ENCODE measurements at places on chromosomes 3 and 15.

DNA sequence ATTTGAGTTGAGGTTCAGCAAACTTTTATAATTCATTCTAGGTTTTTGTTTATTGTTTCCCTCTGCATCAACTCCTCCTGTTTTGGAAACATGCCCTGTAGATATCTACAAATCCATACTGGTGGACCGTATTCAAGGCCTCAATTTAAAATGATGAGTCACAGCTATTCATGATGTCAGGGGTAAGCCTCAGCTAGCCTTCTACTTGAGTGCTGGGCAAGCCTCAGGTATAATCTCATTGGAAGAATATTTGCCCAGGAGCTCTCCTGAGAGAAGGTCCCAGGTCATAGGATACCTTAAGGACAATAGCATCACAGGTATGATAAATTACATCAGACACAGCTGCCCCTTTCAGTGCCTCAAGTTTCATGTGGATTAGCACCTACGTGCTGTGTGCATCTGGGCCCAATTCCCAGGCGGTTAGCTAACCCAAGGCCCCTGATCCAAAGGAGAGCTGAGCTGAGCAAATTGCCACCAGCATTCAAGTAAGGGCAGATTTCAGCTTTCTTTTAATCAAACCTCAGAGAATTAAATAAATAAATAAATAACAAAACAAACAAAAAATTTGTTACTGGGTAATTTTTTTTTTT is 87.5 kb downstream of the KCNMB2 start:
- DNase-seq, result no peak

DNA sequence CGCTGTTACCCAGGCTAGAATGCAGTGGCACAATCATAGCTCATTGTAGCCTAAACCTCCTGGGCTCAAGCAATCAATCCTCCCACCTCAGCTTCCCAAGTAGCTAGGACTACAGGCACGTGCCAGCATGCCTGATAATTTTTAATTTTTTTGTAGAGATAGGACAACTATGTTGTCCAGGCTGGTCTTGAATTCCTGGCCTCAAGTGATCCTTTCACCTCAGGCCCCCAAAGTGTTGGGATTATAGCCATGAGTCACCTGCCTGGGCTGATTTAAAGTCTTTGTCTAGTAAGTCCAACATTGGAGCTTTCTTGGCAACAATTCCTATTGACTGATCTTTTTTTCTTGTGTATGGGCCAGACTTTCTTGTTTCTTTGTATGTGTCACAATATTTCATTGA is 28.1 kb downstream of the SPINK8 start:
- DNase-seq, result no peak

- DNase-seq, result no peak
Observed at GRCh38 chr15:60634815-60635214, 155.9 kb upstream of the ICE2 start.

- no peak for DNase-seq
Observed at GRCh38 chr15:94587113-94587512, 355.8 kb downstream of the MCTP2 start.

DNA sequence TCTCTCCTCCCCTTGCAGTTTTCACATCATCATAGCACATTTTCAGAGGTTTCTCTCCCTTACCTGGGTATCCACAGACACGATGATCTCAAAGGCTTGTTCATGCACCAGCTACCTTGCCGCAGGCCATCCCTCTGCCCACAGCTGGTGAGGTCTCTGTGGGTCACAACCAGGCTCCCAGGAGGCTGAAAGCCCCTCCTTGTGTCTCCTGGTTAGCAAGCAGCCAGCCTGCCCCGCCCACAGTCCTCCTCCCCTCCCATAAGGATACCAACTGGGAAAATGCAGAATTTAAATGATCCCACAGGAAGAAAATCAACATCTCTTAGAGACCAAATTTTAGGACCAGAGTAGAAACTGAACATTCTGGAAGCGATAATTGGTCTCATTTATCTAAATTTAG is 213.5 kb upstream of the PPP2R3A start:
- no peak for DNase-seq

GRCh38 chr15:77869021-77869895 is 208.3 kb downstream of the TBC1D2B start:
- DNase-seq, result no peak

DNA sequence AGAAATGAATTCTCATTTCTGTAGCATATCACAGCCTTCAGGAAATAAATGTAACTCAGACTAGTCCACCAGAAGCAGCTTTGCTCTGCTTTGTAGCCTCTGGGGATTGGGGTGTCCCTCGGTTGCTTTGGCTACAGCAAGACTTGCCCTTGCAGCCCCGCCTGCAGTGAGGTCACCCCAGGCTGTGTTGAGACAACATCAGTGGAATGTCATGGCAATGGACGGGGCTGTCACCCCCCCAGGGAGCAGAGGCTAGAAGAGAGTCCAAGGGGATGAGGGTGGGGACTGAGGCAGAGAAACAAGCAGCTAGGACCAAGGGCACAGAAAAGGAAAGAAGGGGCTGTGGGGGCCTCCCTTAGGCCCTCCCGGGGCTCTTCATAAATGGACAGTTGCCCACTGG is 854 bp downstream of the CLEC3B start:
- no peak for DNase-seq

DNA sequence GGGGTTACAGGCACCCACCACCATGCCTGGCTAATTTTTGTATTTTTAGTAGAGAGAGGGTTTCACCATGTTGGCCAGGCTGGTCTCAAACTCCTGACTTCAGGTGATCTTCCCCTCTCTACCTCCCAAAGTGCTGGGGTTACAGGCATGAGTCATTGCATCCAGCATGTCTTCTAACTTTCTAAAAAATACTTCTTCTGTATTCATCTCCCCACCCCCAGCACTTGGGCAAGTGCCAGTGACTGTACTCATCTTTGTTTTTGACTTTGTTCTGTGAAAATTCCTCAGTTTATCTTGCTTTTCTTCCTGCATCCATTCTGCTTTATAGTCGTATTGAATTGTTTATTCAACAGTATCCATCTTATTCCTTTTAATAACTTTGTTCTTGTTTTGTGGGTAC is 47.6 kb downstream of the ARIH1 start:
- DNase-seq, result no peak

- no peak for DNase-seq
Observed at GRCh38 chr3:97863775-97864174, 42.0 kb downstream of the CRYBG3 start.

DNA sequence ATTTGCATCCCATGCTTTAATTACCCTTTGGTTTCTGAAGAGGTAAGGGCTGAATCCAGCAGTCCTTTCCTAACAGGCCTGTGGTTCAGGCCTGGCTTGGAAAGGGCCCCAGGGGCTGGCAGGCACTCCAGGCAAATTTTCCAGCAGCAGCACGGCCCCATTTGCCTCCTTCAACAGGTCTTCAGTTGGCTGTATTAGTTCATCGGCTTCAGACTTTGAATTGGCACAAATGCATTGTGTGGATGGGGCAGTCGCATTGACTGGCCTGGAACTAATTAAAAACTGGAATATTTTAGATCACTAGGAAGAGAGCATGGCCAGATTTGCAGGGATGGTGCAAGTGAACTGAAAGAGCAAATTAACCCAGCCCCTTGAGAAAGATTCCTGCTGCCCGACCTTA is 207.8 kb upstream of the MCTP2 start:
- DNase-seq, result no peak

GRCh38 chr15:85607842-85608241 is 186.9 kb downstream of the KLHL25 start:
- DNase-seq, result no peak

- DNase-seq, result peak; percentile 21
Observed at GRCh38 chr3:187833799-187834578, 88.7 kb upstream of the BCL6 start.

DNA sequence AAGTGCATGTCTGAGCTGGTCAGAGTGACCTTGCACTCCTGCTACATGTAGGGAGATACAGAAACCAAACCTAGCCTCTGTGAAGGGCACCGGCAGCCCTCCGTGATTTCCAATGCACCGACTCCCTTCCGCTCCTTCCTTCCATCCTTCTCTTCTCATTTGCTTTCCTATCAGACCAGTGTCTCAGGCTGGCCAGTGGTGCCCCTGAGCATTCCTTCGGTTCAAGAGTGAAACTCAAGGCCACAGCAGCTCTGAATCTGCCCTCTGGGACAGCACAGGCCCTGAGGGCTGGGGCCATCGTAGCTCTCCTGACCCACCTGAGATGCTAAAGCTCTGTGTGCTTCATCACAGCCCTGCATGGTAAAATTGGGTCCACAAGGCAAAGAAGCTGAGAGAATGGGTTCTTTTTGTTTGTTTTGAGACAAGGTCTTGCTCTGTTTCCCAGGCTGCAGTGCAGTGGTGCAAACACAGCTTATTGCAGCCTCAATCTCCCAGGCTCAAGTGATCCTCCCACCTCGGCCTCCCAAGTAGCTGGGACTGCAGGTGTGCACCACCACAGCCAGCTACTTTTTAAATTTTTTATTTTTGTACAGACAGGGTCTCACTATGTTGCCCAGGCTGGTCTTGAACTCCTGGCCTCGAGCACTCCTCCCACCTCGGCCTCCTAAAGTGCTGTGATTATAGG is 2.3 kb upstream of the BMF start:
- no peak for DNase-seq

GRCh38 chr3:173976281-173976680 is 578.7 kb downstream of the NLGN1 start:
- DNase-seq, result no peak

- no peak for DNase-seq
Observed at GRCh38 chr3:11658180-11658579, 14.5 kb upstream of the VGLL4 start.

DNA sequence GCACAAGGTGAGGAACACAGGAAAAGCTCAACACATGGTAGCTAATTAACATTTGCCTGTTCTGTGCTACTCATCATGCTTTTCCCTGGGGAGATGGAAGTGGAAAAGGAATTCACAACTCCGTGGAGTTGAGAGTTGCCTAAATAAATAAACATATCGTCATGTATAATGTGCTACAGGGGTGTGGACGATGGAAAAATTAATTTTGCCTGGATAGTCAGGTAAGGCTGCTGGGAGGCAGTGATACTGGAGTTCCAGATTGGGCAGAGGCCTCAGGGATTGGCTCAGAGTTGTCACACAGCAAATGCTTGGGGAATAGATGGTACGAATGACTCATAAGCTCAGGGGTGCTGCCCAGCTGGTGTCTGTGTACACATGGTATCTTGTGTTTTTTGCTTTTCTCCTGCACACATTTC is 3.1 kb upstream of the ABHD6 start:
- DNase-seq, result no peak

- no peak for DNase-seq
Observed at GRCh38 chr3:189233225-189233858, 61.6 kb downstream of the TPRG1 start.

GRCh38 chr15:33200444-33200843 is 5.9 kb upstream of the FMN1 start:
- no peak for DNase-seq

DNA sequence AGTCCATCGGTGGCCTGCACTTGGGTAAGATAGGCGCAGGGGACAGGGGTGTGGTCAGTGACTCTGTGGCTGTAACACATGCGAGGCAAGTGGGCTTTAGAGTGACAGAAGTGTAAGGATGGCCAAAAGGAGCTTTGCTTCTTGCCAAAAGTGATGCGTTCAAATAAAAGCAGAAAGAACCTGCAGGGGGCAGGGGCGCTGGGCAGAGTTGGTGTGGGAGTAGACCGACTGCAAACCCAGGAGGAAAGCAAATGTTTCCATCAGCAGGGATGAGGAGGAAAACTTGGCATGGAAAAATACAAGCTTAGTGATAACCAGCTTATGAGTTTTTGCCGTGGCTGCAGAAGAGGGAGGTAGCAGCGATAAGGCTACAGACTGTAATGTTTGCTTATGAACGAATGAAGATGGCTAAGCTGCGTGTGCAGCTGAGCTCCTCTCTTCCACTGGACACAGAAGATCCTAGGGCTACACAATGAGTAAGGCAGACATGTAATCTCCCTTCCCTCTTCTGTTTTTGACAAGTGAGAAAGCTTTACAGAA is 149.4 kb downstream of the WNT5A start:
- DNase-seq, result no peak

DNA sequence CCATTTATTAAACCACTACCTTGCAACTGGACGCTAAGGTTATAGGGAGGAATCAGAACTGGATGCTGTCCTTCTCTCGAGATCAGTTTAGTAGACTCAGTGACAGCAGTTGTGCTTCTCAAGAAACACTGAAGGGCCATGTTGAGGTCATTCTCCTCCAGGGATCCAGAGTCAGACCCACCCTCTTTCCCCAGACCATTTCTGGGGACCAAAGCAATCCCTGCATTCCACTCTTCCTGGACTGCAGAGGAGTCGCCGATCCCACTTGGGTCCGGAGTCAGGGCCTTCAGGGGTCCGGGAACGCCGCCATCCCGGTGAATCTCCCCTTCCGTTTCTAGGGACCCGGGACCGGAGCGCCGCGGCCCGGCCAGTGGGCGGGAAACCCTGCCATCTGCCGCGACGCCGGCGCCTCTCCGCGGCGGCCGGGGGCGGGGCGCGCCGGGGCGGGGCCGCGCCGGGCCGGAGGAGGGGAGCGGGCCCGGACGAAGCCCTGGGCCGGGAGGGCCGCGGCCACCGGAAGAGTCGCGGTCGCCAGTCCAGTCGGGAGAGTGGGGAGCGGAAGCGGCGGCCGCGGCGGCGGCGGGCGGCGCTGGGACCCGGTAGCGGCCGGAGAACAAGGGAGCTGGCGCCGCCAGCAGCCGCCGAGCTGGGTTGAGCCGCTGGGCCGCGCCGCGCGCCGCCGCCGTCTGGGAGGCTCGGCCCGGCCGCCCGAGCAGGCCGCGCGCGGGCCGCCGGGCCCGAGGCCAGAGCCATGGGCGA is at the start of gene DVL3:
TSS of gene DVL3 (plus strand) at position 493 of the 759 bp plus-strand sequence. CDS start at position 752, 259 bp downstream.
- no peak for DNase-seq

DNA sequence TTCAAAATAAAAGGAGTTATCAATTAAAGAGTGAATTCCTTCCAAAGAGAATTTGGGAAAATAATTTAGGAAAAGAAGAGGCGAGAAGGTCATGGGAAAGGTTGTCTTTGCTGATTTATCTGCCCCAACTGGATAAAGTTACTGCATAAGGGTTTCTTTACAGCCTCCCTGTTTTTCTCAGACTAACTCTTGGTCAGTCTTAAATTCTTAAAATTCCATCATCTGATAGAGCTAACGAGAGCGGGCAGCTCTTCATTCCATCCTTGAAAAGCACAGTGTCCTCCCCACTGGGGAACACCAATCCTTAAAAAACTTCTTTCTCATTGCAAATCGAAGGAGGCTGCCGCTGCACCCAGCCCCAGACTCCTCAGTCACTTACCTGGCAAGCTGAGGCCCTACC is 107.2 kb downstream of the PGPEP1L start:
- DNase-seq, result no peak

DNA sequence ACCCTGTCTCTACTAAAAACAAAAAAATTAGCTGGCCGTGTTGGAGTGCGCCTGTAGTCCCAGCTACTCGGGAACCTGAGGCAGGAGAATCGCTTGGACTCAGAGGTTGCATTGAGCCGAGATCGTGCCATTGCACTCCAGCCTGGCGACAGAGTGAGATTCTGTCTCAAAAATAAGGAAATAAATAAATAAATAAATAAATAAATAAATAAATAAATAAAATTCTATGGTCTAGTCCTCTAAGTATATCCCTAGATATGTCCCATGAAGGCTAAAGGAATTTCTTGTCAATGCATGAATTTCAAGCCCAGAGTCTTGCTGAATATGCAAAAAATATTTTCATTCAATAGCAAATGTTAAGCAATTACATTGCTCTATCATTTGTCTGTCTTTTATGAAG is 149.0 kb downstream of the EPHA3 start:
- DNase-seq, result no peak

Measured in T-helper 1 cell (primary cell).